Esophagus squamous epithelium (tissue), 5 donors: ENCODE measurements at places on chromosomes 11 and 22.

DNA sequence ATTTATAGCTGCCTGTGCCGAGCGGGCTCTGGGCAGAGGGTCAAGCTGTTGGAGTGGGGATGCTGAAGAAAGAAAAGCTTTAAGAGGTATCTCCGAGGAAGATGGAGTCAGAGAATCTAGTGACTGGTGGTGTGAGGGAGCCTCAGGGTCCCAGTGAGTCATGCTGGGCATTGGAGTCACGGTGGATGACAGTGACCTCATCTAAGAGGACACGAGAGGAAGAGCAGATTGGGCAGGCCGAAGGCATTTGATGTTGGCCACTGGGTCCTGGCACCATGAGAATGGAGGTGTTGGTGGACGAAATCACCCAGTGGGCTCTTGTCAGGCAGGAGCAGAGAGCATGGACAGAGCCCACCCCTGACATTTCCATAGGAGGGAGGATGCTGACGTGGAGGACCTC lies 68.4 kb downstream of the TBC1D22A start:
- DNase-seq = no peak

- DNase-seq = no peak
Measured at GRCh38 chr11:16527525-16528246, 171.3 kb upstream of the SOX6 start.

- no peak for DNase-seq
Measured at GRCh38 chr22:18059473-18059872, 18.3 kb upstream of the PEX26 start.

DNA sequence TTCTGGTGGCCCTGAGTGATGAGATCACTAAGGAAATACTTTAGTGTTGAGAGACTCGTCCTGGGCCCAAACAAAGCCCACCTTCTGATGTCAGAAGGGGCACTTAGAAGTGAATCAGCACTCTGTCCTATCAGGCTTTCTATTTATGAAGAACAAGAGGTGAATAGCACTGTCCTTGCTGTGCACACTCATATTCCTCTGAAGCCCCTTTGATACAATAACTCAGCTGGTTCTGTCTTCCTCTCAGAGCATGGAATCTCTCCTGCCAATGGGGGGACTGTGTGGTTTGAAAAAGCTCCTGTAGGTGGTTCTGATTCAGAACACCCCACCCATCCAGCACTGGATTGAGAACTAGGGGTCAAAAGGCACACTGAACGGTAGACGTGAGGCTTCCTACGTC lies 348.1 kb downstream of the ETS1 start:
- no peak for DNase-seq

DNA sequence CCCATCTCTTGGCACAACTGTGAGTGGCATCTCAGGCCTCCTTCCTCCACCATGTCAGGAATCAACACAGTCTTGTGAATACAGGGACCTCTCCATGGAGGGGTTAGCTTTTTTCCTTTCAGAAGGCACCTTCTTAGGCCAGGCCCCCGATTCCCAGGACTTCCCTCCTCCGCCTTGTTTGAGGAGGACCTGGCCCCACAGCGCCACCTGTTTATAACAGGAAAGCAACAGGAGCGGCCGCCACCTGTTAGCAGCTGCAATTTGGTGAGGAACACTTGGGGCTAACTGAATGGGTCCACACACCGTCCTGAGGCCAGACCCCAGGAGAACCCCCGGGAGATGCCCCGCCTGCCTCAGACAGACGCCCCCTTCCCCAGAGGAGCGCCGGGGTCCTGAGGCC lies 3.8 kb upstream of the PKP3 start:
- DNase-seq = no peak

- no peak for DNase-seq
Measured at GRCh38 chr11:65539744-65540289, 14.9 kb downstream of the SCYL1 start.

DNA sequence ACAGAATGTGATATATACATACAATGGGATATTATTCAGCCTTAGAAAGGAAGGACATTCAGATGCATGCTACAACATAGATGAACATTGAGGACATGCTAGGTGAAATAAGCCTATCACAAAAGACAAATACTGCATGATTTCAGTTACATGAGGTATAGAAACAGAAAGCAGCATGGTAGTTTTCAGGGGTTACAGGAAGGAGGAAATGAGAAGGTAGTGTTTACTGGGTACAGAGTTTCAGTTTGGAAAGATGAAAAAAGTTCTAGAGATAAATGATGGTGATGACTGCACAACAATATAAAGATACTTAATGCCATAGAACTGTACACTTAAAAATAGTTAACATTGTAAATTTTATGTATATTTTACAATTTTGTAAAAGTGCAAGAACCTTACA lies 266.7 kb upstream of the C11orf87 start:
- no peak for DNase-seq

DNA sequence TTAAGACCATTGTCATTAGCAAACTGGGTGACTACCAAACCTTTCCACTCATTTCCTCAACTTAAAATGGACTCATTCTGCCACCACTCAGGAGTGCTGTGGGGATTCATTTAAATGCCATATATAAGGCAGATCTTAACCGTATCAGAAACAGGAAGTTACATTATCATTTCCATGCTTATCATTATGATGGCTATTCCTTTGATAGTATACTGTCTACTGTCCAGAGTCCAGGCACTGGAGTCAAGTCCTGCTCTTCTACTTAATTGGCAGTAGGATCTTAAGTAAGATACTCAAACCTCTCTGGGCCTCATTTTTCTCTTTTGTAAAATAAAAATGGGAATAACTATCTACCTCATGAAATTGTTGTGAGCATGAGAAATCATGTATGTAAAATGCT lies 8.4 kb upstream of the NAV2 start:
- no peak for DNase-seq

DNA sequence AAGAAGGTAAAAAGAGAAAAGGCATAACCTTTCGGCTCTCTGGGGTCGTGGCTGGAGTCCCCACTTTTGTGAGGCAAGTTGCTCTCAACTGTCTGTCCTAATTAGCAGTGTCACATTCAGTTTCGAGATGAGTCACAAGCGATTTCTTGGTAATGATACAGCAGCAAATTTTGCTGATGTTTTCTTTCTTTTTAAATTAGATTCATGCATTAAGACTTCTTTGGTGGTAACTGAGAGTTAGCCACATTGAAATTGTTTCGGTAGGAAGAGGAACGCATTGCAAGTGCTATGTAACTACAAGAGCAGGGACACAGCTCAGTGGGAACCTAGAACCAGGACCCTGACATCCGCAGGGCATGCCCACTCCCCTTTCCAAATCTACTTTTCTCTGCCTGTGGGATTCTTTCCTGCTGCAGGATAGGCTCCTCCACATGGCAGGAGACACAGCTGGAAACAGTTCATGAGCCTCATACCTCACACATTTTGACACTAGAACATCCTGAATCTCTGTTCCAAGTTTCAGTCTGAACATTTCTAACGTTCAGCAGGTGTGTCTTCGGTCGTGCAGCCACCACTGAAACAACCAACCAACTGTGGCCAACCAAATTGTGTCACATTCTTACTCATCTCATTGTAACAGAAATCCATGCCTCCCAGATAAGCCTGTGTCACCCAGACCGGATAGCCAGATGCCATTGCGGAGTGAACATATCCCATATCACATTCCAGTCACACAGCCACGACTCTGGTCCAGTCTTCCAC lies 987.6 kb downstream of the NTM start:
- no peak for DNase-seq

GRCh38 chr11:88597387-88597786 lies 259.9 kb upstream of the CTSC start:
- no peak for DNase-seq

- DNase-seq = no peak
Measured at GRCh38 chr11:32427935-32428664, 7.2 kb downstream of the WT1 start.

DNA sequence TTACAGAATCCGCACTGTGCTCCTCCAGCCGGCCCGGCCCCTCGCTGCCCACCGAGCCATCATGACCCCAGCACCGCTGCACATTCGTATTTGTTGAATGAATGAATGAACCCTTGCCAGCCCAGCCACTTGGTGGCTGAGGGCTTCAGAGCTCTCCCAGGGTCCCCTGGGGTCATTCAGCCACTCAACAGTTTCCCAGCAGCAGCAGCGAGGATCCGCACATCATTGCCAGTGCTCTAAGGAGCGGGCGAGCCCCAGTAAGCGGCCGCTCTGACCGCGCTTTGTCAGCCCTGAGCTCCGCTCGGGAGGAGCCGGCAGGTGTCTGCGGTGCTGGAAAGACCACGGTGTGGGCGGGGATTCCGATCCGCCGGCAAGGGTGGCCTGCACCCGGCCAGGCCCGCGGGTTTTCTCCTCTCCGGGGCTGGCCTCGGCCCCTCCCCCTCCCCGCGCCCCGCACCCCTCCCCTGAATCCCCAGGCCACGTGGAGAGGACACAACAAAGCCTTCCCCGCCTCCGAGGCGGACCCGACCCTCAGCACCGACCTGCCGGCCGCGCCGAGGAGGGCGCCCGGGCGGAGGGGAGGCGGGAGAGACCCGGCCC lies 563 bp downstream of the BID start:
- no peak for DNase-seq

GRCh38 chr22:38290347-38290746 lies 17.5 kb upstream of the TMEM184B start:
- DNase-seq = no peak

DNA sequence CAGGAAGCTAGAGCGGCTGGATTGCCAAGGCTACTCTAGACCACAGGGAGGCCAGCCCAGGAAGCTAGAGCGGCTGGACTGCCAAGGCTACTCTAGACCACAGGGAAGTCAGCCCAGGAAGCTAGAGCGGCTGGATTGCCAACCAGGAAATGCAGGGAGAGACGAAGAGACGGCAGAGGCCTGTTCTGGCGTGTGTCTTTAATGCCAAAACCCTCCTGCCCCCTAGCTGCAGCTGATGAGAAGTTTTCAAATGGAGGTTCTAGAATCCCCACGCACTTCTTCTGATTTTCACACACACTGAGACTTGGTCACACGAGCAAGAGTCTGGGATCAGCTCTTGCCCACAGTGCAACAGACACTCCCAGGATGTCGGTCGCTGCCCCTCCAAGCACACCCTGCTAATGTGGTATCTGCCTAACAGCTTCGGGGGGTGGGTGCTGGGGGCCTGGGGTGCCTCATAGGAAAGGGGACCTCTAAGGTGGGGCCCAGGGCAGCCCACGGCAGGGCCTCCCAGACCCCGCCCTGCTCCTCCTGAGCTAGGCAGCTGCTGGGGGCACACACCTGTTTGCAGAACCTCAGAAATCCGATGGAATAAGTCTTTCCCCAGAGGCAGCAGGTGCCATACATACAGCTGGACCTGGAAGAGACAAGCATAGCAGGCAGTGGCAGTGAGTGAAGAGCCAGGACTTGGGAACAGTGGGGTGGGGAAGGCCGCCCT lies 28.5 kb downstream of the MAFF start:
- DNase-seq = no peak

GRCh38 chr11:134581966-134582769 lies 170.1 kb upstream of the B3GAT1 start:
- DNase-seq = no peak

DNA sequence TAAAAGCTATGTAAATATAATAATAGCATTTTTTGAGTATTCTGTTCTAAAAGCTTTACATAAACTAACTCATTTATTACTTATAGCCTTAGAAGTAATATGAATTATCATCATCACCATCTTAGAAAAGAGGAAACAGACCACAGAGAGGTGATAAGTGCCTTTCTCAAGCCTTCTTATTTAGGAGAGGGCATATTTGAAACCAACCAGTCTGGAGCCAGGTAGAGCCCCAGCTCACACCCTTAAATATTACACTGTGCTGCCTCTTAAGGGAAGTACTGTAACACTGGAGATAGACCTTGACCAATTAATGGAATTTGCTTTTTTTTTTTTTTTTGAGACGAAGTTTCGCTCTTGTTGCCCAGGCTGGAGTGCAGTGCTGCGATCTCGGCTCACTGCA lies 2.3 kb downstream of the BCO2 start:
- no peak for DNase-seq

- no peak for DNase-seq
Measured at GRCh38 chr11:73295241-73295995, 12.7 kb upstream of the ARHGEF17 start.

GRCh38 chr11:45024846-45025588 lies 74.3 kb upstream of the TP53I11 start:
- DNase-seq = no peak

- DNase-seq = no peak
Measured at GRCh38 chr11:122258446-122259194, 142.6 kb upstream of the BLID start.

DNA sequence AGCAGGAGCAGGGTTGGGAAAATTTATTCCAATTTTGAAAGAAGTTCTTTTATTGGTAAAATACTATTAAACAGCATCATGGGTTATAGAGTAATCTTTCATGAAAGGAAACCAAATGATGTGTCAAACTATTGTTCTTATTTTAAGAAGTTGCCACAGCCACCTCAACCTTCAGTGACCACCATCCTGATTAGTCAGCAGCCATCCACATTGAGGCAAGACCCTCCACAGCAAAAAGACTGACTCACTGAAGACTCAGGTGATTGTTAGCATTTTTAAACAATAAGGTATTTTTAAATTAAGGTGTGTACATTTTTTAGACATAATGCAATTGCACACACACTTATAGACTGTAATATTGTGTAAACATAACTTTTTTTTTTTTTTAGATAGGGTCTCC lies 3.7 kb upstream of the HEPHL1 start:
- DNase-seq = no peak

GRCh38 chr11:102239911-102240310 lies 77.4 kb upstream of the BIRC3 start:
- DNase-seq = no peak

- no peak for DNase-seq
Measured at GRCh38 chr11:102421261-102421660, 31.3 kb downstream of the TMEM123 start.

GRCh38 chr11:7595016-7595866 lies 78.1 kb downstream of the CYB5R2 start:
- no peak for DNase-seq

GRCh38 chr22:35882211-35883030 lies 146.2 kb downstream of the RBFOX2 start:
- no peak for DNase-seq

GRCh38 chr22:42271191-42271813 lies 849 bp upstream of the TCF20 start:
- no peak for DNase-seq
